ENCODE measurements at places on chromosomes 5 and 9.

GRCh38 chr5:50967009-50967562 lies 300.6 kb downstream of the PARP8 start:
- no peak for DNase-seq

DNA sequence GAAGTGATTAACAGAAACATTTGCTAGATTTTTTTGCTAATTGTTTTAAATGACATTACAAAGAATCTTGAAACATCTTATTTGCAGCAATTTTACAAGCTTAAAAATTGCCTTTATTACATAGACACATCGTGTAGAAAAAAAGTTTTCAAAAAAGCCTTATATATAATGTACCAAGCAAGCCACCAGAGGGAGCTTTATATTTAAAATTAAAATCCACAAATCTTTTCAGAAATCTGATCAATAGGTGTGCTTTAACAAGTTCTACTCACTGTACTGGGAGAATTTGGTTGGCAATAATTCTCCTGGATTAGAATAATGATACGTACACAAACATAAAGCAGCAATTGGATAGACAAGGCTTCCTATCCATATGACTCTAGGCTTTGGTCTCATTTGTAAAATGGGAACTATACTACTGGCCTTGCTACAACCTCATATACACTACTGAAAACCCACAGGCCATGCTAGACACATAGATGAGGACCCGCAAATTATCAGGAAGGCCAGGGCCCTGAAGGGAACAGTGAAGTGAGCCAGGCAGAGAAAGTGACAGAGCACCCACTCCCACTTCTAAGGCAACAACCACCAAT lies 4.8 kb downstream of the PSMB7 start:
- DNase-seq = no peak

DNA sequence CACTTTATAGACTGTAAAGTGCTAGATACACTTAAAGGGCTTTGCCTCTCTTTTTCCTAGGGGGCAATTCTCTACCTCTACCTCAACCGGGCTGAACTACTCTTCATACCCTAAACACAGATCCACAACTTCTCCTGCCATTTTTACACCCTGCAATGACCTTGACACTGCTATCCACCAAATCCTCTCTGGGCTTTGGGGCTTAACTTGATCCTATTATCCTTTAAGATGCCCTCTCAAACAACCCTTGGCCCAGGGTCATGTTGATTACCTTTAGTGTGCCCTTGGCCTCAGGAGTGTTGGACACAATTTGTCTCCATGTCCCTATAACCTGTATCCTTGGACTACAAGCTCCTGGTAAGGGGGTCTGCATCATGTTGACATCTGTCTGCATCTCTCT lies 19.5 kb downstream of the ANXA6 start:
- no peak for DNase-seq

DNA sequence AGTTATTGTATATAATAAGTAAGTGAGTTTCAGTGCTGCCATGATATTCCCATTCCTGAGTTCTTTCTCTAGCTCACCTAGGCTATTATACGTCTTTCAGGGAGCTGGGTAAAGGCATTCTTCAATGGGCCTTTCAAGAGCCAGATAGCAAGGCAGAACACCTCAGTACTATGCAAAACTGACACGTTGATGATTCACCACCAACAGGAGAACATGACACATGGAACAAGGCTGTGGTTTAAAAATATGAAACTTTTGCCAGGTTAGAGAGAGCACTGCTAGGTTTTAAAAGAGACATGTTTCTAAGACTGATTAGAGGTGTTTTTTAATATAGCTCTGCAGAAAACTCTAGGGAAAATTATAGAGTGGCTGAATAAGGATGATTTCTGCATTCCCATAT lies 95.9 kb downstream of the UGCG start:
- DNase-seq = no peak

DNA sequence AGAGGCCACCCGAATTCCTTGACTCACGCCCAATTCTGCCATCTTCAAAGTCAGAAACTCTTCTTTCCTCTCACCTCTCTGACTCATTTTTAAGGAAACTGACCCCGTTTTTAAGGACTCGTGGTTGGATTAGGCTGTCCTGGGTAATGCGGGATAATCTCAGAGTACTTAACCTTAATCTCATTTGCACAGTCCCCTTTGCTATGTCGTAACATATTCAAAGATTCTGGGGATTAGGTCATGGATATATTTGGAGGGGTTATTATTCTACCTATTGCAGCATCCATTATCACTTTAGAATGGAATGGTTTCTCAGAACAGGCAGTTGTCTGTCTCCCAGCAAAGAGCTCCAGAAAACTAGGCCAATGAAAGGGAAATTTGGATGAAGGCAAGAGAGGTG lies 80.8 kb upstream of the IL12B start:
- no peak for DNase-seq

GRCh38 chr5:462051-462481 lies 19.1 kb downstream of the EXOC3 start:
- DNase-seq = no peak

- no peak for DNase-seq
Observed at GRCh38 chr5:6495433-6496206, 47.0 kb downstream of the UBE2QL1 start.

- no peak for DNase-seq
Observed at GRCh38 chr9:104805441-104805840, 41.5 kb downstream of the NIPSNAP3B start.

GRCh38 chr5:43731573-43731972 lies 128.6 kb downstream of the NNT start:
- DNase-seq = no peak

DNA sequence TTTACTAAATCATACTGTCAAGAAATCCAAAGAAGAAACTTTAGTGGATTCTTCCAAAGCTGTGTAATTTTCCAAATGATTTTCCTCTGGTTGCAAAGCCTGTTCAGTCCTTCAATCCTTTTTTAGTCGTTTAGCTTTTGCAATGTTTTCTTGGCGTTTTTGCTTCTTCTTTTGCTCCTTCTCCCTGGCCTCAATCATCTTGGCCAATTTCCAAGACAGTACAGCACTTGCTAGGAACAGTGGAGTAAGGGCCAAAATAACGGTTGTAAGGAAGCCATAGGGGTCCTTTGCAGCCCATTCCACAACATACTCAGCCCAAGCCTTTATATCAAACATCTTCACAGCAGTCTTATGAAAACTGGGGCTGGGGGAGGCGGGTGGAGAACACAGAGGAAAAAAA lies 2.4 kb downstream of the SMIM15 start:
- DNase-seq = no peak

- no peak for DNase-seq
Observed at GRCh38 chr9:112861638-112862555, 28.8 kb downstream of the SLC46A2 start.

DNA sequence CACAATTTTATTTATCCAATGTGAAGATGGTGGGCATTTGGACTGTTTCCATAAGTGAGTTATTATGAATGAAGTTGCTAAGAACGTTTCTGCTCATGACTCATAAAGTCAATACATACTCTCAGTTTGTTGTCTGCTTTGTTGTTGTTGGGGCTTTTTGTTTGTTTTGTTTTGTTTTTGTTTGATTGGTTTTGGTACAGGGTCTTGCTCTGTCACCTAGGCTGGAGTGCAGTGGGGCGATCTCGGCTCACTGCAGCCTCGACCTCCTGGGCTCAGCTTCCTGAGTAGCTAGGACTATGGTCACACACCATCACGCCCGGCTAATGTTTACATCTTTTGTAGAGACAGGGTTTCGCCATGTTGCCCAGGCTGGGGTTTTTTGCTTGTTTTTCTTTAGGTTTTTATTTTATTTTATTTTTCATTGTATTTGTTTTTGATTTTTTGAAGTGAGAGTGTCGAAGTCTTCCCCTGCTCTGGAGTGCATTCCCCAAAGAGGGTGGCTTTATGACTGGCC lies 18.0 kb downstream of the TRIM7 start:
- no peak for DNase-seq

GRCh38 chr5:126757713-126758357 lies 19.1 kb upstream of the LMNB1 start:
- no peak for DNase-seq

All from T-helper 2 cell (primary cell).